ENCODE measurements at places on chromosomes 3 and 15.
A peak's percentile ranks its signal among the peaks of the same experiment; 100 is the strongest.

DNA sequence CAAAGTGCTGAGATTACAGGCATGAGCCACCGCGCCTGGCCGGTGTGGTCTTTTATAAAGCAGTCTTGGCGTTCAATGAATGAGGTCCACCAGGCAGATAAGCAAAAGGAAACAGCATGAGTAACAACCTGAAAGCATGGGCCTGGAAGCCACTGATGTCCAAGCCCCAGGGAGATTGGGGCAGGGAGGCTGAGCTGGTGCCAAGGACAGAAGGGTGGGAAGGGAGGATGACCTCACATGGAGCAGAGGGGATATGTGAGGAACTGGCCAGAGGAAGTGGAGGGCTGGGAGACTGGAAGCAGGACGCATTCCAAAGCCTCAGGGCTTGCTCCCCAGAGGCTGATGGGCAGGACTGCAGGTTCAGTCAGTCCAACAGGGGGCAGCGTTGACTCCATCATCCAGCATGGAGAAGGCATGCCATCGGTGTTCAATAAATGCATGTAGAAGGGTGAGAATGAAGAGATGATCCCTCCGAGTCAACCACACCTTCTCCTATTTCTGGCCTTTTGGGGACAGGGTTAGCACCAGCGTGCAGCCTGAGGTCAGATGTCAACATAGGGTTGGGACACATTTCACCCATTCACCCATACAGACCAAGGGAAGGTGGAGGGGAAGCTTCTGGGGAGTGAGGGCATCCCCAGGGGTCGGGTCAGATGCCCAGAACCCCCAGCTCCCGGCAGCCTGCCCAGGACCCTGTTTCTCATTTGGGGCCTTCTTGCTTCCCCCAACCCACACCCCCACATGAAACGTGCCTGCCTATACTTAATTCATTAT, 14.8 kb downstream of the MYL3 start:
- DNase-seq = no peak

DNA sequence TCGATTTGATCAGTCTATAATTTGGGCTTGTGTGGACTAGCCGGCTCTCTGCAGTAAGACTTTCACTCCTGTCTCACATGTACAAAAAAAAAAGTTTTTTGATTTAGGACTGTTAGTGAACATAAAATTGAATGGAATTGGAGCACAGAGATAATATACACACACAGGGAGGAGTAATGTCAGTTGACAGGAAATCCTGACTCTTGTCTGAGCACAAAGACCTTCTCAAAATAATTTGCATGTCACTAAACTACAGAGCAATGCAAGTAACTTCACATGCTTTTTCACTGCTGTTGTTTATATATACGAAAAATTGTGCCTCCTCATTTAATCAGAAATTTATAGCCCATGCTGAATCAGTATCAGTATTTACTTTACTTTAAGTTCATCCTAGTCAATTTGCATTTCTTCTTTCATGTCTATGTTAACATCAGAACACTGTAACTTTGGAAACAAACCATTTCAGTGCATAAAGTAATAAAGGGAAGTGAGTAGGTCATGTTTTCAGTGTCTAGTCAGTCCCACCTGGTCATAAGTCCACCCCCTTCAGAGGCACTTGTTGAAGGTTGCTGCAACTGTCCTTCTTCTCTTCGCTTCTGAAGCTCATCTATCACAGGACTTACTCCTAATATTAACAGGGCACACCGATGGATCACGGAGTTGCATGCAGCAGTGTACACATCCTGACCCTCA, 115.8 kb downstream of the FBXL22 start:
- no peak for DNase-seq

- DNase-seq = peak; percentile 5
Observed at GRCh38 chr3:28835751-28836150, 445.1 kb upstream of the RBMS3 start.

DNA sequence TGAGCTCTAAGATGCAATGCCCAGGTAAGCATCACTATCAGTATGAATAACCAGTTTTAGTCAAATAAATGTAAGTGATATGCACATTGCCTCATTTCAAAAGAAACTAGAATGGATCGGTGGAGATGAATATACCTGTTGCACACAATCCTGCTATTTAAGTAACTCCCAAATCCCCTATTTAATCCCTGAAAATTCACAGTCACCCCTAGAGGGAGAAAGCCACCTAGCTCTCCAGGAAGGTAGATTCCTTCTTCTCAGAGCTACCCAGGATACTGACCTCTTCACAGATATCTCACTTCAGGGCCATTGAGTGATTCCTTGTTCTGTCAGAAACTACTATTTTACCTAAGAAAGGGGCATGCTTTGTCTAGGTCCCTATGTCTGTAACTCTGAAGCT, 11.7 kb downstream of the LSAMP start:
- no peak for DNase-seq

DNA sequence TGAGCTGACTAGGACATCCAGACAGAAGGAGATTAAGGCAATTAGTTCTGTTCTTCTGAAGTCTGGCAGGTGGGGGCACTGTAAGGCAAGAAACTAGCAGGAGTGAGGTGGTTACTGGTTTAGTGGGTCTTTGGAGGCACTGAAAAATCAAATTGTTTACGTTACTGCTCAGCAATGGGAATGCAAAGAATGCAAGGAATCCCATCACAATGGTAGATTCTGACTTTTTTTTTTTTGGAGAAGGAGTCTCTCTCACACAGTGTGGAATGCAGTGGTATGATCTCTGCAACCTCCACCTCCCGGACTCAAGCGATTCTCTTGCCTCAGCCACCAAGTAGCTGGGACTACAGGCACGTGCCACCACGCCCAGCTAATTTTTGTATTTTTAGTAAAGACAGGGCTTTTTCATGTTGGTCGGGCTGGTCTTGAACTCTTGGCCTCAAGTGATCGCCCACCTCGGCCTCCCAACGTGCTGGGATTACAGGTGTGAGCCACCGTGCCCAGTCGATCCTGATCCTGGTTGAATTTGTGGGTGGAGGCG, 16.4 kb downstream of the FAM107A start:
- no peak for DNase-seq

- DNase-seq = no peak
Observed at GRCh38 chr3:58249358-58250092, 11.9 kb downstream of the ABHD6 start.

- no peak for DNase-seq
Observed at GRCh38 chr3:10198761-10199649, 34.3 kb downstream of the IRAK2 start.

GRCh38 chr15:58185439-58185838, 47.3 kb downstream of the AQP9 start:
- DNase-seq = no peak

DNA sequence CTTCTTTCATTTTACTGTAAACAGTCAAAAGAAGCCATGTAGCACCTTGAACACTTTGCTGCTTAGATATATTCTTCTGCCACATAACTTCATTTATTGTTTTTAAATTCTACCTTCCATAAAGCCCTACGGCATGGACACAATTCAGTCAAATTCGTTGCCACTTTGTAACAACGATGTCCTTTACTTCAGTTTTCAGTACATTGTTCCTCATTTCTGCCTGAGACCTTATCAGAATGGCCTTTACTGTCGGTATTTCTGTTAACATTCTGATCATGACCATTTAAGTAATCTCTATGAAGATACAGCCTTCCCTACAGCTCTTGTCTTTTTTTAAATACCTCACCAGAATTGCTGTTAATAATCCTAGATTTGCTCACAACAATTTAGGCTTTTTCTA, 466.9 kb downstream of the NAALADL2 start:
- DNase-seq = no peak

DNA sequence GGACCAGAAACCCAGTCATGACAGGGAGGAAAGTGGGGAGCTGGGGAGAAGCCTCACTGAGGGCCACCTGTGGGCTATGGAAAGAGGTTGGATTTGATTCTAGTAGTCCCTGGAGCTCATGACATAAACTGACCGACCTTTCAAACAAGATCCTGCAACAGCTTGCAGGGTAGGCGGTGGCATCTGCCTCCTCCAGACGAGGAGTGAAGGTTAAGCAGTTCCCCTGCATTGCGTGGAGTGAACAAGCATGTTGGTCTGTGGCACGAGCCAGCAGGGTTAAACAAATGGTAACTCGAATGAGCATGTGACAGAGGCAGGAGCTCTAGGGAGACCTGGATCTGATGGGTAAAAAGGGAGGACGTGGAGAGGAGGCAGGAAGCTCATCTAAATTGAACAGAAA, 12.7 kb downstream of the TGM4 start:
- DNase-seq = no peak

DNA sequence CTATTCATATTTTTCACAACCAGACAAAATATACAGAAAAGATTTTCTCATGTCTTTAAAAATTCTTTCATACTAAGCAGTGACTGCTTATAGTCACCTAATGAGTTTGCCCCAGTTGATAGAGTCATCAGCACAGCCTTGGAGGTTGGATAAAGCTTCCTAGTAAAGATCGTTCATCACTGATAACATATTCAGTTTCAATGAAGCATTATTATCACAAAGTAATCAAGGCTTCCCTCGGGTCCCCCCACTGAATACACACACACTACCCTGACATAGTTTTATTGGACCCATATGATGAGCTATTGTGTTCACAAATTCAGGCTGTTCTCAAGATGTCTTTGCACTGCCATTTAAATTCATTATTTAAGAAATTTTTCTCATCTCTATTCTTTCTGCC, 297.8 kb downstream of the KCNH8 start:
- no peak for DNase-seq

DNA sequence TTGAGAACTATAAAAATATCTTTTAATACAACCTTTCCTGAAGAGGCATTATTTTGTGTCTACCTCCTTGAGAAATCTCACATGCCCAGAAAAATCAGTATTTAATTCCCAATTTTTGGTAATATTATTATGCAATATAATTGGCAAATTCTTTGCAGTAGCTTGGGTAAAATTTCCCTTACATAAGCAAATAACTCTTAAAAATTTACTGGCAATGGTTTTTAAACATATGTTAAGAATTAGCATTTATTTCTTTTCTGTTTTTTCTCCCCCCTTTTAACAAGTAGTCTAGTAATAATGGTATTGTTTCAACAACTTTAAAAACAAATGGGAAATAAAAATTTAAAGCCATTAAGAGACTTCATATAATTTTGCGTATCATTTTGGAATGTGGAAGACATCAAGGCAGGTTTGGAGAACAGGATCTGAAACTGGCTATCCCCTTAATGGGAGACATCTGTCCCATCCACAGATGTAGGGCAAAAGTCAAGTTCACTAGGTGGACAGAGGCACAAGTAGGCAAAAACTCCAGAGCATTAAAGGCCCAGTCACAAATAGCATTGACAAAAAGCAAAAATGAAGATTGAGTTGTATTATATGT, 89.6 kb upstream of the AADACL2 start:
- DNase-seq = no peak

DNA sequence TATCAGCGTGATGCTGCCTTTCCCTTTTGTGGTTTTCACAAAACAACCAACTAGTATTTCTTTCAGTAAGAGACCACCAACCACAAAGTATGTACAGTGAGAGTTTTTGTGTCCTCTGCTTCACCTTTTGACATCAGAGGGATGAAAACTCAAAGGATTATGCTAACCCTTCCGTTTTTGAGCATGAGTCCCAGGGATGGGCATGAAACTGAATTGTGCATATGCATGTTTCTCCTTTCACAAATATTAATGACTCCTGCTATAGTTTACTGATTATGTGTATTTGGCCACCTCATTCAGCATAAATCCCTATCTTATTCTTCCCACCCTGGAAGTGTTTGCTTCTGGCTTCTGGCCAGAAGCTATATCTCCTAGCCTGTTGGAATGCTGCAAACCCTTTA, 59.2 kb downstream of the RSRC1 start:
- no peak for DNase-seq
